DMS79 treated with DMSO at 0.1 percent for 48 hours (cell line): ENCODE measurements at places on chromosomes 7 and 10.
A peak's percentile ranks its signal among the peaks of the same experiment; 100 is the strongest.

GRCh38 chr10:52908478-52908877, 135.9 kb upstream of the MBL2 start:
- DNase-seq = no peak

- DNase-seq = no peak
These were observed 369.3 kb downstream of the CALN1 start for GRCh38 chr7:72042855-72043254.

GRCh38 chr10:71074176-71074755, 138.1 kb upstream of the UNC5B start:
- DNase-seq = no peak

GRCh38 chr7:42617071-42617765, 294.7 kb downstream of the C7orf25 start:
- no peak for DNase-seq

GRCh38 chr7:142460402-142461117, 202.7 kb upstream of the PRSS58 start:
- DNase-seq = no peak

- no peak for DNase-seq
These were observed 32.8 kb downstream of the TSPAN14 start for GRCh38 chr10:80486785-80487420.

DNA sequence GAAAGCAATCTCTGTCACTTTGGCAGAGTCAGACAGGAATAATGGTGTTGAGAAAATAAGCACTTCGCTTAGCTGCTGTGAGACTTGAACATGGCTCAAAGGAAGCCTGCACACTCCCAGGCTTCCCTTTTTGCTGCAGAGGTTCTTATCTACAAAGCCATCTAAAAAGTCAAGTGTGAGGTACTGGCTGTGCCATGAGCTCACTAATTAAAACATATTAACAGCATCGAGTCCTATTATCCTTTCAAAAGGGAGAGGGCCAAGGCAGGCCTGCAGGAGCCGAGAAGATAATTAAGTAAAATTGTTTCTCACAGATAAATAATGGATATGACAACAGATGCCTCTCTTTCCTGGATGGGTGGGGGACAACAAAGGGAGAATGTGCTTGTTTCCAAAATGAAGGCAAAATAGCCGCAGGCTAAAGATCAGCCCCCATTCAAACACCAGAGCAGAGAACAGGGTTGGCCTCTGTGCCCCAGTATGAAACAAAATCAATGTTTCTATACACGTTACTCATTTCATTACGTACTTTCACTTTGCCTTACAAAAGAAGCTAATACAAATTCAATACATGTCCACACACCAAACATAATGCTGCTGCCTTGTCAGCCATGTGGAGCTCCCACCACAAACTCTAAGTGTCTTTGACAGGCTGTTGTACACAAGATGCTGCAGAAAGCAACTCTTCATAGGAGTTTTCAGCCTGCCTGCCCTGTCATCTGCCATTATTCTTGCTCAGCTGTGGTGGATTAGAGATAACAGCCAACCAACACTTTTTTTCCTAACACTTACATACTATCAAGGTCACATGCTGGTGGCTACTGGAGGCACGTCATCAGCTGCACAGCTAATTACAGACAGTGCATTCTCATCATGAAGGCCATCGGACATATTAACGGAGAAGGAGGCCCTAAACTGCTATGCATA, 55.3 kb downstream of the ELAPOR2 start:
- DNase-seq = no peak

DNA sequence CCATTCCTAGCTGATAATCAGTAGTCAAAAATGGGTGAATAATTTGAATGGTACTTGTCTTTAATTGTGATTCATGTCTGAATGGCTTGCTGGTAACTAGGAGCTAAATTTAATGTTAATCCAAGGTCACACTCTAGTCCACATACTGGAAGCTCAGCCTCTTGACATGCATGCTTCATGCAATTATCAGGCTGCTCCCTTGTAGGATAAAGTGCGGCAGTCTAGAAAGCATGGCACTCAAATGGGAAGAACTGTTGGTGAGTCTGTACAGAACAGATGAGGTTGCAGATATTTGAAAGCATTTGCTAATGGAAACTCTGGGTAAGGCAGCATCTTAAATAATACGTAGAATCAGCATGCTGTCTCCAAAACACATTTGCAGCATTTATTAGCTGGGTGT, 499.4 kb downstream of the AUTS2 start:
- peak; percentile 51 for DNase-seq

DNA sequence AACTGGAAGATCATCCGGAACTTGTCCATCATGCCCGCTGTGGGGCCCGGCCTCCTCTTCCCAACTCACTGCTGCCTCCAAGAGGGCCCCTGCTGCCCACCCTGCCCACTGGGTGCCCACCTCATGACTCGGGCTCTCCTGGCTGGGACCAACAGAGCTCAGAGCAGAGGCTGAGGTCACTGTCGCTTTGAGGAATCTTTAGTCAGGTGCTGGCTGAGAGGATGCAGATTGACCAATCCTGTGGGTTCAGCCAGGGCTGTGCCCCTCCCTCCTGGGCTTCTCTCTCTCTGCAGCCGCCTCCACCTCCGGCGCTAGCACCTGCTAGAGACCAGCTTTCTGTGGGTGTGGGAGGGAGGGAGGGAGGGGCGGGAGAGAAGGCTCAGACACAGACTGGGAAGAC, at the start of gene CALHM1:
TSS of gene CALHM1 (minus strand) at position 181 of the 400 bp plus-strand sequence. CDS start at position 32, 149 bp downstream.
- DNase-seq = no peak

- no peak for DNase-seq
These were observed 89.0 kb upstream of the PRPS1L1 start for GRCh38 chr7:18116661-18117060.

DNA sequence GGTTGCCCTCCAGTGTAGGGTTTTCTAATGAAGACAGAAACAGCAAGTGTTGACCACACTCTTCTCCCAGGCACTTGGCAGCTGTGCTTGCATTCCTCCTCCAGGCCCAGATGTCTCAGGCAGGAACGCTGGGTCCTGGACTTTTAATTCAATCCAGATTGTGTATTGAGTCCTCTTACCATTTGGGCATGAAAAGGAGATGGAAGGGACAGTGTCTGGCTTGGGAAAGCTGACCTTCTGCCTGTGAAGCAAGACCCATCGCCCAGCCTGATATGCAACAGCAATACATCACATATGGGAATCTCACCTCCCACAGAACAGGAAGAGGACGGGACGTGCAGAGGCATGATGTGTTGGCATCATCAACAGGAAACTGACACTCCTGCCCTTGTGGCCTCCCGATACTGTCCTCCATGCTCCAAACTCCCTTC, 174.4 kb upstream of the LYZL2 start:
- DNase-seq = no peak

- DNase-seq = no peak
These were observed 189.7 kb downstream of the CCDC3 start for GRCh38 chr10:12811826-12812225.

GRCh38 chr7:101717628-101718357, 88.7 kb upstream of the MYL10 start:
- peak; percentile 30 for DNase-seq

DNA sequence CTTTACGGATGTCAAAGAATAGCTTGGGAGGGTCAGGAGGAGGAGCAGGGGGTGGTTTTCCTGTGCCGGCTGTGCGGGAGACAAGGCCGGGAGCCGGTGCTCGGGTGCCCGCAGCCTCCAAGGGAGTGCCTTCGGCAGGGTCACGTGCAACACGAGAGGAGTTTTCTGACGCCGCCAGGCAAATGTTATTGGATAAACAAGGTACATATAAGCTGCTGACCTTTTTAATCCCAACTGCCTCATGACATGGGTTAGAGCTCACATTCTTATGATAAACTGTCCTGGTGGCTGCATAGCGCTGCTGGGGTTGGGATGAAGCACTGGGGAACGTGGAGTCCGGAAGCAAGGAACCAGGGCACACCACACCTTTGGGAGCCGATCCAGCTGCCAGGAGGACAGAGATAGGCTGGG, 124.8 kb upstream of the PDLIM1 start:
- no peak for DNase-seq

- DNase-seq = no peak
These were observed 2.9 kb upstream of the TARP start for GRCh38 chr7:38276096-38276877.

- DNase-seq = no peak
These were observed 94.1 kb downstream of the CHST15 start for GRCh38 chr10:123999261-123999660.

- no peak for DNase-seq
These were observed 40.6 kb downstream of the BTBD16 start for GRCh38 chr10:122311716-122312115.

DNA sequence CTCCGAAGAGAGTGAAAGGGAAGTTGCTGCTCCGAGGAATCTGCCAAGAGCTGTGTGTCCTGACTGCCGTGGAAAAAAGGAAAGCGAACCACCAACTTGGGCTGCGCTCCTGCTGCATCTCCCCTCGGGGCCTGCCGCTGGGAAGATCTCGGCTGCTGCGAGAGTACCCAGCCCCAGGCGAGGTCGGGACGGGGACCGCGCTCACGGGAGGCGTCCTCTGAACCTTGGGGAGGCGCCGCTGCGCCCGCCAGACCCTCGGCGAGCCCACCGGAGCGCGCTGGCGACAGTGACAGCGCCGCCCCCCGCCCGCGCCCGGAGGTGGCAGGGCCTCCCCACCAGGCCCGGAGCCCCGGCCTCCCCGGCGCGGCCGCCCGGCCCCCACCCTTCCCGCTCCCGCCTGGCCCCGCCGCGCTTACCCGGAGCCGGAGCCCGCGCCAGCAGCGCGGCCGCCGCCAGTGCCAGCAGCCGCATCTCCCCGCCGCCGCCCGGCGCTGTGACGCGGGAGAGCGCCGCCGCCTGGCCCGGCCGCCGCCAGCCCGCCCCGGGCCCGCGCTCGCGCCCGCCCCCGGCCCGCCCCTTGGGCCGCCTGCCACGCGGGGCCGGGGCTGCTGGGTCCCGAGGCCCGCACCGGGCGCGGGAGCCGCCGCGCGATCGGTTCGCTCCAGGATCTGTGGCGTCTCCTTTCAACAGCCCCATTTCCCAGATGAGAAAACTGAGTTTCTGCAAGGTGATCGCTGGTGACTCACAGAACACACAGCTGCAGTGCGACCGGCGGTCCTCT, at the start of gene VSTM4:
TSS of gene VSTM4 (minus strand) at position 508 of the 781 bp plus-strand sequence. CDS start at position 471, 37 bp downstream.
- no peak for DNase-seq

DNA sequence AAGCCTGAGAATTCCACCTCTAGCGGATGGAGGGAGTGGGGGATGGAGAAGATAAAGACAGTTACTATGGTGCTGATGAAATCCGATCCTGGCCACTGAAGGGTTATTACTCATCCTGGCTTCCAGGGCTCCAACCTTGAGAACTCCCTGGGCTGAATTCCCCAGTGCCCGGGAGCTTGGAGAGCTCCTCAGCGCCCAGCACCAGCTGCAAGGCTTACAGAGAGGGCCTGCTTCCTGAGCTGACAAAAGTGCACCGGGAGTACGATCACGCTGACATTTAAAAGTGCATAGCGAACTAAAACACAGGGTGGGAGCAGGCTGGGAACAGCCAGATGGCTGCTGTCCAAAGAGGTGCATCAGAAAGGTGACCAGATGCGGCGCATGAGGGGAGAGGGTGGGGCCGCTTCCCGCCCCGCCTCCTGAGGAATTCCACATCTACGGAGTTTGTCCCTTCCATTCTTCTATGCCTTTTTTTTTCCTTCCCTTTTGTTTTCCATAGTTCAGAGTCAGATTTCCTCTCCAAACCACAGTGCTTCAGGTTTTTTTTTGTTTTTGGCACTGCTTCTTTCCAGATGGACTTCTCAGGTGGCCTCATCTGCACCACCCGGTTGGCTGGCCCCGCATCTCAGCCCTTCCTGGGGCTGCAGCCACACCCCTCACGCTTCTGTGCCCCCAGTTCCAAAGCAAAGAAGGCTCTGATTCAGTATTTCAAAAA, 62.4 kb upstream of the MKRN1 start:
- peak; percentile 84 for DNase-seq

- no peak for DNase-seq
These were observed 321.6 kb upstream of the FZD8 start for GRCh38 chr10:35963685-35964084.

- no peak for DNase-seq
These were observed 32.5 kb upstream of the OTUD1 start for GRCh38 chr10:23406409-23406808.

- no peak for DNase-seq
These were observed 142.8 kb downstream of the DNAJC1 start for GRCh38 chr10:21860718-21861117.

- no peak for DNase-seq
These were observed 7.4 kb upstream of the LAMB1 start for GRCh38 chr7:108010377-108010776.

- no peak for DNase-seq
These were observed 78.2 kb upstream of the CALN1 start for GRCh38 chr7:72490301-72490700.

DNA sequence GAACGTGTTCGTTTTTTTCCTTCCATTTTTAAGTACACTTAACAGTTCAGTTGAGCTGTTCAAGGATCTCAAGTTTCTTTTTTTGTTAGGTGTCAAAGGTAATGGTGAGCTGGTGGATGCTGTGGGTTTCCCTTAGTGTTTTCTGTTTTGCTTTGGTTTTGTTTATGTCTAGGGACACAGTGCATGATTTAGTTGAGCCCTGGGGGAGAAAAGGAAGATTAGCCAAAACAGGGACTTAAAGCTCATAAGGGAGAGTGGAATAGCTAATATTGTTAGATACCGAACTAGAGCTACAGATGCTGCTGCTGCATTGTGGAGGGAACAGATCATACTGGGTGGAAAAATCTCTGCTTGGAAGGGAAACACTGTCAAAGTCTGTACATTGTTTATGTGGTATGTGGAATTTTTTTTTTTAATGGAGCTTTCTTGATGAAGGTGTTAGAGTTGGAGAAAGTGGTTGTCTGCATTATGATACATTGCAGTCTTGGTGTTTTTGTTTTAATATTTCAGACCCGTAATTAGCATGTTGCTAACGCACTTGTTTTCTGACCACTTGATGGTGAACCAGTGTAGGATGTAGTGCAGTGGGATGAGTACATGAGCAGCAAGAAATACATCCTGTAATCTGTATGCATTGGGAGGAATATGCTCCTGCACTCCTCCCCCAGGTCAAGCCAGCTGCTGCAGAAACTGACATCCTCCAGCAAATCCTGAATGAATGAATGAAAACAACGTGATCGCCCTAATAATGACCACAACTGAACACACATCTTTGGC, 2.1 kb downstream of the GLCCI1 start:
- peak; percentile 84 for DNase-seq
